ENCODE measurements at places on chromosomes 3 and 15.

- DNase-seq: no peak
Observed at GRCh38 chr15:25846377-25846776, 16.8 kb downstream of the ATP10A start.

DNA sequence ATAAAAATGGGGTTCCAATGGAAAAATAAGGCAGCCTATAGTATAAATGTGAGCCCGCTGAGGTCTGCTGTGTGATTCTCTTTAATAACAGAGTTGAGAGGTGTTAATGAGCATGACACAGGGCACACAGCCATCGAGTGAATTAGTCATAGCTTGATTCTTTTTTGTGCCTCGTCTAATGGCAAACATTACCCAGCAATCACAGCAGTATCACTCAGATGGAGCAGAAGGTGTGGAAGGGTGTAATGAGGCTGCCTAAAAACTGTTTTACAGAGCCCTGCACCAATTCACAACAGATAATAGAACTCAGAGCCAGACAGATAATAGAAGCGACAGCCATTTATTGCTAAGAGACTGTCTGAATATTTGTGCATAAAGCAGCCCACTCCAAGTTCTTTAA is 178.6 kb upstream of the TPRG1 start:
- no peak for DNase-seq

GRCh38 chr3:197186887-197187588 is 111.4 kb downstream of the DLG1 start:
- DNase-seq: no peak

- DNase-seq: no peak
Observed at GRCh38 chr15:45147606-45148005, 17.8 kb downstream of the DUOX1 start.

GRCh38 chr15:67724691-67725375 is 100.5 kb upstream of the SKOR1 start:
- DNase-seq: no peak

- no peak for DNase-seq
Observed at GRCh38 chr3:13824521-13825310, 55.2 kb downstream of the WNT7A start.

GRCh38 chr15:28952666-28953491 is 67.1 kb downstream of the APBA2 start:
- no peak for DNase-seq

DNA sequence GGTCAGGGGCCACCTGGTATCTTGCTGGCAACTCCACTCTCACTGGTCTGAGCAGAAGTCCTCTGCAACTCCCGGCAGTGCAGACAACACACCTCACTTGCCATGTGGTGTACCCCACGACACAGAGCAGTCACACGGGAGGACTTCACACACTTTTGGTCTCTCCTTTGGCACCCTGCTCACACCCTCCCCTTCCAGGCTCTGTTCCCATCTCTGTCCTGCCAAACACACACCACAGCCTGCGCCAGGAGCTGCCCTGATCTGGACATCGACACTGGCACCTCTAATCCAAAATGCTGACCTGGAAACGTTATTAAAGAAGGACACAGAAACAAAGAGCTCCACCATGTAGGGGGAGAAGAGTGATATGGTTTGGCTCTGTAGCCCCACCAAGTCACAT is 57.2 kb downstream of the SLC41A3 start:
- no peak for DNase-seq

DNA sequence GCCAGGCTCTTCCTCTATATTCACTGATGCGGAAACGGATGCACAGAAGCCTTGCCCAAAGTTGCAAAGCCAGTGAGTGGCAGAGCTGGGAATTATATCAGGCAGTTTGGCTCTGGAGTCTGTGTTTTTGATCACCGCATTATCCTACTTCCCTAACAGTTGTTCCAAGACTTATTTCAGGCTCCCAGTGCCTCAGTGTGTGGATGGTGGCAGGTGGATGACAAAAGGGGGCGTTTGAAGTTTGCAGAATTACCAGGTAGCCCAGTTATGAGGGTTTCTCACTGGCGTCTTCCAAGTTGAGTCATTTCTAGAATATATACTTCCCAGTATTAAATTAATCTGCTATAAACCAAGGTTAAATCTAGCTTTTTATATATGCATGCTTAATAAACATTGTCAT is 81.0 kb downstream of the USP13 start:
- no peak for DNase-seq

Measured in activated CD8-positive, alpha-beta memory T cell treated with anti-CD3 and anti-CD28 coated beads for 4 hours (primary cell).